Activated CD8-positive, alpha-beta memory T cell treated with anti-CD3 and anti-CD28 coated beads for 1 hour (primary cell): ENCODE measurements at places on chromosomes 2 and 18.

GRCh38 chr18:74682141-74682990 lies 84.7 kb downstream of the ZNF407 start:
- no peak for DNase-seq

- no peak for DNase-seq
Observed at GRCh38 chr2:66984864-66985263, 412.3 kb upstream of the ETAA1 start.

GRCh38 chr2:42901076-42901640 lies 108.8 kb upstream of the HAAO start:
- DNase-seq, result no peak

DNA sequence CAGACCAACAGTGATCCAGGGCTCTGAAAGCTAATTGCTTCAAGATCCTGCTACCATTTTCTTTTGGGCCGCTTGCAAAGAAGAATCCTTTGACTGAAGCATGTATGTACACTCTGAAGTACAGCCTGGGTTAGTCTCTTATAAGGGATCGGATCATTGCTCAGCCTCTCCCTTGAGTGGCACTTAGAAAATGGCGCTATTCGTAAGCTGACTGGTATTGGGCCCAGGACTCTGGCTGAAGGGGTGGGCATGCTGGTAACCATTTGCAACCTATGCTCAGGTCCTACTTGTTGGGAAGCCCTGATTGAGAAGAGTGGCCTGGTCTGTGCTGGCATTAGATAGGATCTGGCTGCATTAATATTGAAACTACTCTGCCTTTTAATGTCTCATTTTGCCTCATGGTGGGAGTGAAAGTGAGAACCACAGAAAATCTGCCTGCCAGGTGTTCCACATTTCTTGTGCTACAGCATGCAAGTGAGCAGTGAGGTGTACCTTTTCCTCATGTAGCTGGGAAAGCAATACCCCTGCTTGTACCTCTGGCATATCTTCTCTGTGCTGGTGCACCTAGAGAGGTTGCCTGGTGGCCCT lies 661 bp upstream of the MGAT5 start:
- no peak for DNase-seq

- DNase-seq, result no peak
Observed at GRCh38 chr2:181354626-181355025, 102.6 kb upstream of the ITGA4 start.

DNA sequence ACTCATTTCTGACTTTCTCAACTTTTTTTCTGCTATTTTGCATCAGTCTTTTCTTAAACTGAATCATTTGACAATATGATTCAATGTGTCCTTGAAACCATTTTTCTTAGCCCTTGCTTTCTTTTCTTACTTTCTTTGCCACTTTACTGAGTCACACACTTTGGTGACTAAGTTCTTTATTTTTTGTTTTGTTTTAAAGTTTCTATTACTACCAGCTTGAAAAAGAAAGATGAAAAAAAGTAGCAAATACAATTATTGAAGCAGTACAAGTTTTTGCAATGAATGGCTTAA lies 116.5 kb downstream of the DOCK10 start:
- no peak for DNase-seq

DNA sequence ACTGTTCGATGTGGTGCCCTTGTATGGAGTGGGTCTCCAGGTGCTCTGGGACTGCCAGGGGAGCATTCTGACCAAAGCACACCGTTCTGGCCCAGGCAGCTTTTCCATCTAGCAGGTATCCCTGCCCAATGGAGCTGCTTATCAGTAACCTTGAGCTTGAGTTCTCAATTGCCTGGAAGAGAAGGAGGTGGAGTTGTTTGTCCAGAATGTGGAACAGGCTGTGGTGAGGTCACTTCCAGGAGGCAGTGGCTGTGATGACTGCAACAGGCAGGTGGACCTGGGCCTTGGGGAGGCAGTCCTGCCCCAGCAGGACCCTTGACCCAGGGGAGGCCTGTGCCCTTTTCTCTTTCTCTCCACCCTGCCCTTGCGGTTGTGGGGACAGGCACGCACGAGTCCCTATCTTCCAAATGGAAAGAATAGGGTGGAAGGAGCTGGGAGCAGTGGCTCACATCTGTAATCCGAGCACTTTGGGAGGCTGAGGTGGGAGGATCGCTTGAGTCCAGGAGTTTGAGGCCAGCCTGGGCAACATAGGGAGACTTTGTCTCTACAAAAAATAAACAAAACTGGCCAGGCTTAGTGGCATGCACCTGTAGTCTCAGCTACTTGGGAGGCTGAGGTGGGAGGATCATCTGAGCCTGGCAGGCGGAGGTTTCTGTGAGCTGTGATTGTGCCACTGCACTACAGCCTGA lies 66.2 kb upstream of the MCFD2 start:
- no peak for DNase-seq

- DNase-seq, result no peak
Observed at GRCh38 chr2:26555246-26556133, 77.6 kb upstream of the OTOF start.

GRCh38 chr2:68946117-68946516 lies 6.6 kb downstream of the GKN2 start:
- DNase-seq, result no peak

DNA sequence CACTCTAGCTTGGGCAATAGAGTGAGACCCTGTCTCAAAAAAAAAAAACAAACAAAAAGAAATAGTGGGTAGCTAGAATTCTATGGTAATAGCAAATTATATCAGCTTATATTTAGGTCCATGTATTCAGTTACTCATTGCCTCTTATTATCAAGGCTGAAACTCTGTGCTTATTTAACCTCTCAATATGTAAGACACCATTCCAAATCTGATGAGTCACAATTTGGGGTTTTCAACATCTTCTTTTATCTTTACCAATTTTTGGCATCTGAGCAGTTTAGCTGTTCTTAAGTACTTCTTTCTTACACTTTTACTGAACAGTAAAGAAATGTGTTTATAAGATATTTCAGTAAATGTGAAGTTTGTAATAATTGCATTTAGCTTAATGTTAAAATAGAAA lies 69.3 kb downstream of the TTC27 start:
- DNase-seq, result no peak

GRCh38 chr2:101255501-101255900 lies 2.8 kb downstream of the CNOT11 start:
- DNase-seq, result no peak

- DNase-seq, result no peak
Observed at GRCh38 chr2:21443494-21444105, 319.8 kb downstream of the TDRD15 start.

DNA sequence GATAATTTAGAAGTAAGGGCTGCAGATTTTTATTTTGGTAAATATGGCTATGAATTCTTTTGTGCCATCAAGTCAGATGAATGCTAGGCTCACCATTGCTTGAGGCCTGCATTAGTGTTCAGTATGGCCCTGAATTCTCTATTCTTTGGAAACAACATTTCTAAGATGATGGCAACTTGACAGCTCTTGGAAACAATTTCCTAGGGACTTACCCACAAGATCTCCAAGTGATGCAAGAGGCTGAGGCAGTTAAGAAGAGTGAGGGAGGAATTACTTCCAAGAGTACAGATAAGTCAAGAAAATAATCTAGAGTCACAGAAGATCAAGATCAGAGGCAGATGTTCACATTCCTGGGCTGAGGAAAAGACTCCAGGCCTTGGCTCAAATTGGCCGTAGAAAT lies 129.1 kb downstream of the NRP2 start:
- DNase-seq, result no peak

DNA sequence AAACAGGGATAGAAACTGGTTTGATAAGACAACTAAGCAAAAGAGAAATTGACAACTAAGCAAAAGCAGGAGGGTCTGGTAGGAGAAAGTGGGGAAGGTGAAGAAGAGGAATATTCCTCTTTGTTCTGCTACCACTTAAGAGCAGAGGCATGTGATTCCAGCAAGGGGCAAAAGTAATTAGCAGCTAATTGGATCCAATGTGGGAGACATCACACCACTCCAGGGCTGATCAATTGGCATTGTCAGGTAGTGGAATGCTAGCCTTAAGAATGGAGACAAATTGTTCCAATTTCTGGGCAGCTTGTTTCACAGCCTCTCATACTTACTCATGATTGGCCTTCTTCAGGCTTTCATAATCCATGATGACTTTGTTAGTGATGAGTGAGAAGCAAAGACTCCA lies 547.1 kb upstream of the GCFC2 start:
- DNase-seq, result no peak

- no peak for DNase-seq
Observed at GRCh38 chr2:46387886-46388515, 90.8 kb downstream of the EPAS1 start.

DNA sequence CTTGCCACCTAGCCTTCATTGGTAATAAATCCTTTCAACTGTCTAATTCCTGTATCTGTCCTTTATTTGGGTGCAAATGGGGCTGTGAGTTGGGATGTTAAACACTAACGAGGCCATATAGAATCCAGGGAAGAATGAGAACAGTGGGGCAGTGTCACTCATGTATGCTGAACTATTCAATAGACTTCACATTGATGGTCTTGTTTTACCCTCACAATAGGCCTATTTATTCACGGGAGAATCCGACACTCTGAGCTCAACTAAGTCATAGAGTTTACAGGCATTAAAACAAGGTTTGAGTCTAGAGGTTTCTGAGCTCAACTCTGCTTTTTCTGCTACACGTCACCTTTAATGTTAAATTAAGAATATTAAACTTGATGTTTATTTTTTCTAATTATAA lies 421.6 kb downstream of the SOX11 start:
- DNase-seq, result no peak
